IMR-90 (cell line): ENCODE measurements at places on chromosomes 7 and 10.

- DNase-seq: no peak
These were observed 85.9 kb upstream of the KMT2C start for GRCh38 chr7:152521420-152522337.

GRCh38 chr7:70694971-70695794 lies 436.8 kb upstream of the GALNT17 start:
- DNase-seq: peak; percentile 19

DNA sequence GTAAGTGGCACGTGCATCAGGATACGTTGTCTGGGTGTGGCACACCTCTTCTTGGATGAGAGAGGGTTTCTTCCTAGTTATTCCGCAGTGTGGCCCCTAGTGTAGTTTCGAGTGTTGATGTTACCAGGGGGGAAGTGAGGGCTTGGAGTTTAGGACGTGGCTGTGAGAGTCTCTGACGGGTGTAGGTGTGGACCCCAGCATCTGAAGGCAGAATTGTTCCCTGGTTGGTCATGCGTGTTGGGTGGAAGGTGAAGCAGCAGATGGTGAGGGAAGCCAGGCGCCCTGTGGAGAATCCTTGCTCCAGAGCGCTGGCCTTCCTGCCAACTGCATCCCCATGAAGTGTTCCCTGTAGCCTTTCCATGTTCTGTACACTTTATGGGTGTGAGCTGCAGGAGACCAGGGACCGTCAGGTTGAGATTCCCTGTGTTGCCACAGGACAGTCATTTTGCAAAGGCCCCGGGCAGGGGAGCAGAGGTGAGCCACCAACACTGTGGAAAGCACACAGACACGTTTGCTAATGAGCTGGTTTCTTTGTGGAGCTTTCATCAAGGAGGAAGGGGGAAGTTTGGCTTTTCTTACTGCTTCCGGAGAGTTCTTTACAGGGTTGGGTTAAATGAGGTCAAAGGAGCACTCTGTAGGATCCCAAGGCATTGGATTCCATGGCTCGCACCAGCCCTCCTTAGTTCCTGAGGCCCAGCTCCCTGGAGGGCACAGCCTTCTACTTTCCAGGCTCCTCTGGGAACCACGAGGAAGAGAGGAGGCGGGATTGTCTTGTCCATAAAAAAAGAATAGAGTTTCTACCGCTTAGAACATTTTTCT lies 32.0 kb downstream of the TSPAN14 start:
- DNase-seq: no peak

DNA sequence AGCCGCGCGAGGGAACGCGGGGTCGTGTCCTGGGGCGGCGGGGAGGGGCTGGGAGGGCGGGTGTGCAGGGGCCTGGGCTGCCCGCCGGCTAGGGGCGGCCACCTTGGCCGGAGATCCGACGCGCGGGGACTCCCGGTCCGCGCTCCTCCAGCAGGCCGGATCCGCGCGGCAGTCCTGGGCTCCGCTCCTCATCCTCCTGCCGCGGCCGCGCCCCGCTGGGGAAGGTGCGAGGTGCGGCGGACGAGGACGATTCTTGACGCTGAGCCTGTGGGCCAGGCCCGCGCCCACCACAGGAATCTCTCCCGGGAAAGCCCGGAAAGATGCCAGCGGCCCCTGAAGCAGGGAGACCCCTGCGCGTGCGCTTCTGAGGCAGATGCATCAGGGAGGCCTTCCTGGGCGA lies 6.6 kb upstream of the OGDHL start:
- DNase-seq: no peak

DNA sequence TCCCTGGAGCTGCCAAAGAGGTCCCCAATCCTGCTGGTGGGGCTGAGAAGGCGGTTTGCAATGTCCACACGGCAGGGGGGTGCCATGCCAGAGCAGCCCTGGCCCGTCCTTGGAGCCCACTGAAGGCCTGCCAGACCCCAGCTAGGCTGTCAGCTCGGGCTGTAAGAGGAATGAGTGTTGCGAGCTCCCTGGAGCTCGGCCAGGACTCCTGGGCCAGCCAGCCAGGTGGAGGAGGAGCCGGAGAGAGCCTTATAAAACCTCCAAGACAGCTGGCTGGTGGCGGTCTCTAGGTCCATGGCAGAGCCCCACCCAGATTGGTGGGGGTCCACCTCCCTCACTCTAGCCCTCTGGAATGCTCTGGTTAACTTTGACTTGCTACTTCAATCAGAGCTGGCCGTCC lies 55.1 kb upstream of the CALN1 start:
- no peak for DNase-seq
